Naive thymus-derived CD4-positive, alpha-beta T cell (primary cell): ENCODE measurements at places on chromosomes 6 and 20. TPM values are rescaled to one million over a fixed set of nuclear protein-coding genes. Genes with fewer than 3 reads are reported as not detected.

DNA sequence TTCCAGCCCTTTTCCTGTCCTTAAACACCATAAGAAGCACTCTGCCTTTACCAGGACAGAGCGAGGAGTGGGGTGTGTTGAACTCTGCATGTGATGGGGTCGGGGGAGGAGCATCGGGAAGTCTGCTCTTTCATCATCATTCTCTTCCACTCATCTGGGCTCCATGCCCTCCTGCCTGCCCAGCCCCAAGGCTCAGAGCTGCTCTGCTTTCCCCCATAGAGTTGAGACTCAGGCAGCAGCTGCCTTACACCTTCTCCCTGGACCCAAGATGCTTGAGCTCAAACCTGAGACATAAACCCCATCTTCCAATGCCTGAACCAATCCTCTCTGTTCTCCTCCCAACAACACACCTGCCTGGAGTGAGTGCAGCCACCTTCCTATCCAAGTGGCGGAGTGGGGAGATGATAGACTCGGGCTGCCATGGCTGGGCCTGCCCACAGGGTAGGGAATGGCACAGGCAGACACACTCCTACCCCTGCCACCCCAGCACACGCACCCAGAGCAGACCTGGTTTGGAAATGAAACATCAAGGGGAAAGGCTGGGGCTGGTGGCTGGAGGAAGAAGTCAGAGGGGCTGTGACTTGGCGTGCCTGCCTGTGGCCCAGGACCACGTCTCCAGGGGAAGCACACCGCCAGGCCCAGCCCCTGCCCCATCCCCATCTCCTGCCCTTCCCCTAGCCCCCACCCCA is 28.4 kb downstream of the TFEB start:
- no peak for DNase-seq
- H3K4me3 ChIP-seq = peak overlapping the region; percentile 9
- H3K27me3 ChIP-seq = no peaks in the 10 kb centered on the region
- peaks cover 31% of the 10 kb centered on the region for H3K4me1 ChIP-seq
- H3K27ac ChIP-seq = no peak overlapping the region

DNA sequence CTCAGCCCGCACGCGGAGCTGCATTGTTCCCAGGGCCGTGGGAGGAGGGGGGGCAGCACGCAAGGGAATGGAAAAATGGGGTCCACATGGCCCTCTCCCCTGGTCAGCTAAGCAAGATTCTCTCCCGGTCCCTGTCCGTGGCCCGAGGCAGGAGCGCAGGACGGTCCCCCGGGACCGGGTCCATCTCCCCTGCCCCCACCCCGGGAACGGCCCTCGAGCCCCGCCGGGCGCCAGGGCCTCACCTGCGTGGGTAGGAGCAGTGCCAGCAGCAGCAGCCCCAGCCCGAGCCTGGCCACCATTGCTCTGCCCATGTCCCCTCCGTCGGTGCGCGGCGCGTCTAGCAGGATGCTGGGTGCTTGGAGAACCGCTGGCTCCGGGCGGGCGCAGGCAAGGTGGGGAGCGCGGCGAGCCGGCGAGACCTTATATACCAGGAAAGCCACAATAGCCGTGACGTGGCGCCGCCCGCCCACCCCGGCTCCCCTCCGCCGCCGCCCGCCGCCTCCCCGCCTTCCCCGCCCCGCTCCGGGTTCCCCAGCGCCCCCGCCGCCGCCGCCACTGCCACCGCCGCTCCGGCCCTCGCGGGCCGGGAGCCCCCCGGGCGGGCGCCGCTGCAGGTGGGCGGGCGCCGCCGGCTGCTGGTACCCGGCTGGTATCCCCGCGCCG is at the start of gene CD24:
CD24 (minus strand) TSS at position 394 of the 663 bp plus-strand sequence; CDS start at position 311, 83 bp downstream.
- no peak within 1 kb of the TSS for H3K27ac ChIP-seq
- H3K36me3 ChIP-seq = no peaks in the 10 kb centered on the region
- no peaks in the 10 kb centered on the region for H3K4me1 ChIP-seq
- no peak for DNase-seq
- peaks cover 18% of the 10 kb centered on the region for H3K27me3 ChIP-seq
- no peak within 1 kb of the TSS for H3K4me3 ChIP-seq

DNA sequence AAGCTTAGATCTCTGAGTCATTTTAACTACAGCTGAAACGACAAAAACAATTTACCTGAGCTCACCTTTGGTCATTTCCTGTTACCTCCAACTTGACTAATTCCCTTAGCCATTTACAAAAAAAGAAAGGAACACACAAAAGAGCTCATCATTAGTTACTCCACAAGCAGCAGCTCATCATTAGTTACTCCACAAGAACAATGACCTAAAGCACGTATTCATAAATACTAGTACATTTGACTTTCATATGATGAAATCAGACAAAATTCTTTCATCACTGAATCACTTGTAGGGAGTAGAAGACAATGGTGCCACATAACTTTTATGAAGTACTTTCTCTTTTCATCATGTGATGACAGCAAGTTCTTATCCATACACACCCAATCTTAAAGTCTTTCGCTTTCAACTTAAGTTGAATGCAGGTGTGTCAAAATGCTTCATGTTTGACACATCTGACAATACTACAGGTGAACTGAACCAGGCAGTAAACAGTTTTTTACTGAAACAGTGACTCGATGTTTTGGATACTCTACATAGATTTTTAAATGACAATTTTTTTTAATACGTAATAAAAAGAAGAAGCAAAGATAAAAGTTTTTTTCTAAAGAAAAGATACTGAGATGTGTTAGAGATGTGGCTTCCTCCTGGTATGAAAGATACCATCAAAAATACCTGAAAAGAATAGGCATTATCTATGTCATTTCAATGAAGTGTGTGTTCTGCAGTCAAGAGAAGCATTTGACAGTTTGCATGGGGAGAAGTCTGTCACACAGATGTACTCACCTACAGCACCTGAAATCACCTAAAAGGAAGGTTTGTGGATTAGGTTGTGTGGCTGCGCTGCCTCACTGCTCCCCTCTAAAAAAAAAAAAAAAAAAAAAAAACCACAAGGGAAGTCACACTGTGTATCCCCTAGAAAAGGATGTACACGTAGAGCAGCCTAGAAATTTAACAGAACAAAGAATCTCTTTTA is 109.1 kb downstream of the PRDM1 start:
- no peaks in the 10 kb centered on the region for H3K27me3 ChIP-seq
- no peaks in the 10 kb centered on the region for H3K36me3 ChIP-seq
- peaks cover 36% of the 10 kb centered on the region for H3K4me1 ChIP-seq
- DNase-seq = peak; percentile 43
- peak overlapping the region; percentile 21 for H3K4me3 ChIP-seq

Gene SIRPD
- 1.9 TPM for total RNA-seq

Gene ENPP3
- total RNA-seq = 7.1 TPM

Gene SAPCD1
- 2.3 TPM for total RNA-seq

Gene RAMACL
- total RNA-seq = 0.43 TPM
